ENCODE measurements at places on chromosomes 12 and 14. TPM values are rescaled to one million over a fixed set of nuclear protein-coding genes. Genes with fewer than 3 reads are reported as not detected.

RDH11 gene
- 43.7 TPM for total RNA-seq

GRCh38 chr12:102682366-102683289 lies 202.3 kb upstream of the IGF1 start:
- DNase-seq: no peak

- DNase-seq: no peak
These were observed 8.3 kb downstream of the CDKL1 start for GRCh38 chr14:50388256-50388931.

BBOF1 gene
- total RNA-seq: 4.4 TPM

GRCh38 chr12:47124451-47124850 lies 44.7 kb upstream of the AMIGO2 start:
- no peak for DNase-seq

CLEC1B gene
- not detected for total RNA-seq

CCDC177 gene
- not detected for total RNA-seq

FOXA1 gene
- not detected for total RNA-seq

- no peak for DNase-seq
These were observed 40.4 kb downstream of the TSPAN9 start for GRCh38 chr12:3117591-3118015.

GRCh38 chr12:7899755-7900154 lies 27.0 kb upstream of the SLC2A14 start:
- no peak for DNase-seq

NPFF gene
- total RNA-seq: not detected

Measured in naive thymus-derived CD8-positive, alpha-beta T cell (primary cell).